ENCODE measurements at places on chromosomes 3 and 15.
A peak's percentile ranks its signal among the peaks of the same experiment; 100 is the strongest.

GRCh38 chr3:15332405-15333098 lies at the start of gene SH3BP5:
SH3BP5 (minus strand) TSS chr3:15332586; CDS start chr3:15332408, 178 bp downstream.
- DNase-seq = peak; percentile 53

DNA sequence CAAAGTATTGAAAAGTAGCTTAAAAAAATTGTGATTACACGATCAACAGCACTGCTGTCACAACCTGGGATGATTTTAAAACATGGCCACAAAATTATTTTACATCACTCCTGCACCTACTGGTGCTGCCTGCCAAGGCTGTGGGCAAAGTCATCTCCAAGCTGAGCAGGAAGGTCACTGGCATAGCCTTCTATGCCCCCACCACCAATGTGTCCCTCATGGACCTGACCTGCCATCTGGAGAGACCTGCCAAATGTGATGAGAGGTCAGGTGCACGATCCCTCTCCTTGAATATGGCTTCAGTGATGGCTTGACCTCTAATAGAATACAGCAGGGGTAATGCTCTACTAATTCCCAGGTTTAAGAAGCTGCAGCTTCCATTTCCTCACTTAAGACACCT lies 57.8 kb downstream of the PIK3CB start:
- DNase-seq = no peak

GRCh38 chr3:23859012-23859743 lies 53.4 kb downstream of the UBE2E1 start:
- DNase-seq = no peak

DNA sequence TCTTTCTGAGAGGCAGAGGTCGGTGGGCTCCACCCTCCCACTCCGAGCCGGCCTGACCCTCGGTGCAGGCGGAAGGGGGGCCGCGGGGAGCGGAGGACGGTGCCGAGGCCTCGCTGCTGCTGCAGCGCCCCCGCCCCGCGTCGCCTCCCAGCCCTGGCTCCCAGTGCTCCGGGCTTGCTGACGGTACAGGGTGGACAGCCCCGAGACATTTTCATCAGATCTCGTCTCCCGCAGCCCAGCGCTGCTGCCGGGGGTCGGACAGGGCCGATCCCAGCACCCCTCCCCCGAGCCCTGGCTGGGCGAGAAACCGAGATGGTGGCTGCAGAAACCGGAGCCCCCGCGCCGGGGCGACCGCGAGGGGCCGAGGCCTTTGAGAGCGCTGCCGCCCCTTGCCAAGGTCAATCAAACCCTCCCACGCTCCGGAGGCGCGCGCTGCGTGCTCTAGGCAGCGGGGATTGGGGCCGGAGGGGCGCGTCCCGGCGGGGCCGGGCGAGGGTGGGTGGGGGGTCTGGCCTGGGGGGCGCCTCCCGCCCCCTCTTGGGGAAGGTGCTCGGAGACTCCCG lies 42.5 kb downstream of the EPHB3 start:
- DNase-seq = no peak

DNA sequence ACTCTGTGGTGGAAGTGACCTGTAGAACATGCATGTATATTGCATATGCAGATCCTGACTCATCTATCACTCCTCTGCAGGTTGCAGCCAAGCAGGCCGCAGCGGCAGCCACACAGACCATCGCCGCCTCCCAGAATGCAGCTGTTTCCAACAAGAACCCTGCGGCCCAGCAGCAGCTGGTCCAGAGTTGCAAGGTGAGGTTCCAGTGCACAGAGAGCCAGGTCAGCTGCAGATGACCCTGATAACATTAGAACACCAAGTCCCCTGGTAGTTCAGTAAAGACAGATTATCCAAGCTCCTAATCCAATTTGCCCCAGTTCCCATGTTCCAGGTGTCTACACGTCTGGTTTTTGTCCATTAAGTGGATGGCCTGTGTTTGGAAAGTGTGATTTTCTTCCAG lies 325.1 kb upstream of the TPM1 start:
- no peak for DNase-seq

DNA sequence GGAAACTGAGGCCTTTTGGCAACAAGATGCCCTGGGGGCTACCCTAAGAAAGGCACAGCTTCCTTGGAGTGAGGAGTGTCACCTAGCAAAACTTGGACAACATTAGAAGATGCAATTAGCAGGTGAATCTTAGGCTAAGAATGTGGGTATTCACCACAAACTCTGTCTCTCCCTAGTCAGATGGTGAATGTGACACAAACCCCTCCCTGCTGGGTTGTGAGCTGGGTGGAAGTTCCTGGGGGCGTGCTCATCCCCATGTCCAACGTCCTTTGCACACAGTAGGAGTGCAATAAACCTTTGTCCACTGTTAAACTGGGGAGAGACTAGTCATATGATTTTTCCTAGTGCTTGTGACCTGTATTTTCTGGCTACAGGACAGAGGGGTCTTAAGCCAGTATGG lies 67.1 kb upstream of the SH3GL3 start:
- no peak for DNase-seq

DNA sequence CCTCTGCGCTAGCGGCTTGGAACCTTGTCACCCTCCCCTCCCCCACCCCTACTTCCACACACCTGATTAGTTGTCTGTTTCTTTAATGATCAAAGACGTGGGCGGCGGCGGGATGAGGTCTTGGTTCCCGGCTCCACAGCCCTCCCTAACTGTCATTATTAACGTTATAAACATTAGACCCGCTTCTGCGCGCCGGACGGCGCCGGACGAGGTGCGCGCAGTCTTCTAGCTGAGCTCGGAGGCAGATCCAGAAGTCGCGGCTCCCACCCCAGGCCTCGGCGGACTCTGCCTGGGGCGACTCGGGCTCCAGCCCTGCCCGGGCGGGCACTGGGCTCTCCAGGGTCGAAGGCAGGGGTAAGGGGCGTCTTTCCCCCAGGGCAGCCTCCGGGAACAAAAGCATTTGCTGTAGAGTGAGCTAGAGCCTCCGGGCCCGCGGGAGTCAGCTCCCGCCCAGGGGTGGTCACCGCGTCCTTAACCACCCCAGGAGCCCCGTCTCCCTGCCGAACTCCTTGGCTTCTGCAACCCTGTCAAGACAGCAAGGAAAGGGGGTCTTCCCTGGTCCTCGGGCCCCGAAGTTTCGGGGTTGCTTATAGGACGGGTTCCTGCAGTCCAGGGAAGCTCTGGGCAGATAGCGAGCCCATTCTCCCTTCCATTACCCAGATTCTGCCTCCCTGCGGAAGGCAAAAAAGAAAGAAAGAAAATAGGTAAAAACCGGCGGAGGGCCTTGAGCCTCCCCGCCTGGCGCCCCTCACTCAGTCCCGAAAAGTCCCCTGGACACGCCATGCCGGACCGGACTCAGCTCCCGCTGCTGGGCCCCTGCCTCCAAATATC lies 2.2 kb upstream of the ISLR2 start:
- no peak for DNase-seq

- DNase-seq = no peak
Observed at GRCh38 chr3:188486952-188487351, 333.0 kb downstream of the LPP start.

DNA sequence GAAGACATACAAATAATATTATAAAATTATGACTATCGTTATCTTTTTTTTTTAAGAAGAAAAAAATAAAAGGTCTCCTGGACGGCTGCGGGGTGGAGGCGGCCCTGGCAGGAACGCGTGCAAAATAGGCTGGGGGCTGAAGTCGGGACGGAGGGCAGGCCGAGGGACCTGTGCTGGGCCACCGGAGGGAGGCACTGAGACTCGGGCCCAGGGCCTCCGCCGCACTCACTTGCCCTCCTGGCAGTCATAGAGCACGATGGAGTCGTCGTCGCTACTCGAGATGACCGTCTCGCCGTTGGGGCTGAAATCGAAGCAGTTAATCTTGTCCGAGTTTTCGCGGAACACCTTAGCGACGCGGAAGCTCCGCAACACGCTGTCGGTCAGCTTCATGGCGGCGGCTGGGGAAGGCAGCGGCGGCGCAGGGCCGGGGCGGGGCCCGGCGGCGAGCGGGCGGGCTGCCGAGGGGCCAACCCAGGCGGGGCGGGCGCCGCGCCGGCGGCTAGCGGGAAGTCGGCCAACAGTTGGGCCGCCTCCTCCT lies 408 bp downstream of the WDR82 start:
- peak; percentile 67 for DNase-seq

DNA sequence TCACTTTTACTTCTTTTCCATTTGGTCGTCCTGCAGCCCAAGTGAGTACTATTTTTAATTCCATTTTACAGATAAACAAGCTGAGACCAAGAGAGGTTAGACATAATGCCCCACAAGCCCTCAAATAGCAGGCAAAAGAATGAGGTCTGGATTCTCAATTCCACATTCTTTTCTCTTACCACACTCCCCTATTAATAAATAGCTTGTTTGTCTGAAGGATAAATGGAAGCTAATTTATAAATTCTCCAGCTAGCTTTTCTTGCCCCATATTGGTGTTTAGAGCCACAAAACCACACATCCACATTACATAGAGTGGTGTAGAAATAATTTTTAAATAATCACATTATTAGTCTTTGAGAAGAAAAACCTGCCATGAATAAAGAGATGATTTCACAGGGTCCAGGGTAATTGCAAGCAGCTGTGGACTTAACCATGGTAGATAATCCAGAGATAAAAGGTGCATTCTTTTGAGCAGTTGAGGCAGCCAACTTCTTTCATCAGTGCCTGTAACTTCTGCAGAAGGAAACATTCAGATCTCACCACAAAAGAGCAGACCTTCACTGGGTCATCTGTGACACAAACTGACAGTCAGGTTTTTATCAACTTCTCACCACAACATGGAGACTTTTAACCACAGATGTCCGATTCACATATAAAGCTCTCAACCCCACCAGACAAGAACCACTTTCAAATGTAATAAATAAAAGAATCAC lies 313.4 kb upstream of the STT3B start:
- DNase-seq = no peak

GRCh38 chr3:157100096-157100477 lies 59.9 kb downstream of the CCNL1 start:
- DNase-seq = no peak

GRCh38 chr3:188000361-188000861 lies 153.5 kb upstream of the LPP start:
- DNase-seq = no peak

DNA sequence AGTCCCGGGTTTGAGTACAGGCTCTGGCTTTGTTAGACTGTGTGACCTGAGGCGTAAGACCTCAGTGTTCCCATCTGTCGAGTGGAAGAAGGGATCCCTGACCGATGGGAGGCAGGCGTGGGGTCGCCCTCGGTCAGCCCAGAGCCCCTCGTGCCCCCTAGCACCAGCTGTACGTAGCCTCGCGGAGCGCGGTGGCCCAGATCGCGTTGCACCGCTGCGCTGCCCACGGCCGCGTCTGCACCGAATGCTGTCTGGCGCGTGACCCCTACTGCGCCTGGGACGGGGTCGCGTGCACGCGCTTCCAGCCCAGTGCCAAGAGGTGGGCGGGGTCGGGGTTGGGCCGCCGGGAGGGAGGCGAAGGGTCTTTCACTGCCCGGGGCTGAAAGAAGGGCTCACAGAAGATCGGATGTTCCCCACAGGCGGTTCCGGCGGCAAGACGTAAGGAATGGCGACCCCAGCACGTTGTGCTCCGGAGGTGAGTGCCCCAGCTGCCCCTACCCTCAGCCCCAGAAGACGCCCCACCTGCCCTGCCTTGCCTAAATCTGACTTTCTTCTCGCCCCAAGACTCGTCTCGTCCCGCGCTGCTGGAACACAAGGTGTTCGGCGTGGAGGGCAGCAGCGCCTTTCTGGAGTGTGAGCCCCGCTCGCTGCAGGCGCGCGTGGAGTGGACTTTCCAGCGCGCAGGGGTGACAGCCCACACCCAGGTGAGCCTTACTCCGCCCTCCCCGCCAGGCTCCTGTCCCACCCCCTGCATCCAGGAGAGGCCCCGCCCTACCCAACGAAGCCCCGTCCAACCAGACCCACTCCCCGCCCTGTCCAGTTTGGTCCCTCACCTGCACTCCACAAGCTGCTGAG lies 3.5 kb upstream of the LSMEM2 start:
- no peak for DNase-seq

- no peak for DNase-seq
Observed at GRCh38 chr3:134087060-134087974, 57.6 kb upstream of the SLCO2A1 start.

DNA sequence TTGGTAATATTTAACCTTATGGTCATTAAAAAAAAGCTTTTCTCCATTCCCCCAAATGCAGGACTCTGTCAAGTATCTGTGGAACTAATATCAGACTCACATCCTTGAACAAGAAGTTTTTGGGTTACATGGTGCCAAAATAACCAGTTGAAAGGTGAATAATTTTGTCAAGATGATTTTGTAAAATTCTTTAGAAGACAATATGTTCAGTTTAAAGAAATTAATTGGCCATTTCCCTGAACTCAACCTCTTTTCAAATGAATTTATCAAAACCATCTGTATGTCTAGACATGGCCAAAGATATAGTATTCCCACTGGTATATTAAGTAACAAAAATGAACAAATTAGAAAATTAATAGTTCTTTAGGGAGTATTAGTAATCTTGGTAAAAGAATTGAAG lies 280.5 kb downstream of the MBNL1 start:
- DNase-seq = no peak

- DNase-seq = no peak
Observed at GRCh38 chr3:71532639-71533395, 50.7 kb downstream of the FOXP1 start.

DNA sequence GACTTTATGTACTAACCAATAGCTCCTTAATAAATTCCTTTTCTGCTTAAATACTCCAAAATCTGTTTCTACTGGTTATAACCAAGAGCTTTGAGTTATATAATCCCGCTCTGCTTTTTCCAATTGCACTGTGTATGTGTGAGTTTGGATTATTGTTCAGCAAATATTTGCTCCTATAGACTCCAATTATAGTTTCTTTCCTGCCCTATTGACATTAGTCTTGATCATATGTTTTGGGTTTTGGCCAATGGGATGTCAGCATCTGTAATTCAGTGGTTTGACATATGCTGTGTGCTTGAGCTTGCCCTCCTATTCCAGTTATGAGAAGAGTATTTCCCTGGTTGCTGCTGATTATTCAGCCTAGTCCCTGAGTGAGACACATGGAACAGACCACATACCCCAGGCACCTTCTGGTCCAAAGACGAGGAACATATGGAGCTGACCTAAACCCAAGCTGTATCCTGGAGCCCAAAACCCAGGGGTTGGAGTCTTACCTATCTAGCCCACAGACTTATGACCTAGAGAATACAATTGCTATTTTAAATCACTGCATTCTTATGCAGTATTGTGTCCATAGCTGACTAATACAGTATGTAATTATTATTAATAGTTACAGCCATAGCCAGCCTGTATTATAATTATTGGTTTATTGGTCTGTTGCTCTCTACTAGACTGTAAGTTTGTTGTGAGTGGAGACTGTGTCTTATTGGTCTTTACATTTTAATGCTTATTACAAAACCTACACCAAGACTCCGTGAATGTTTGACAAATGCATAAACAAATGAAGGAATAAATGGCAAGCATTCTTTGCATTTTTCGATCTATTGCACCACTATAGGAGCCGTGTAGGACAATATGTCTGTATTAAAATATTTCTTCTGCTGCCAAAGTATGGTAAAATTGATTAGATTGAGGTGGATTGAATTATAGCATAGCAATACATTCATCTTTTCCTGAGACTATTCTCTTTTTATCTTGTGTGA lies 11.7 kb upstream of the ZNF280D start:
- DNase-seq = no peak
